NT2/D1 (cell line): ENCODE measurements at places on chromosomes 12 and 14.

- DNase-seq: no peak
Measured at GRCh38 chr12:33596061-33596460, 156.4 kb upstream of the SYT10 start.

GRCh38 chr12:7146228-7146627, 16.1 kb downstream of the CLSTN3 start:
- no peak for DNase-seq

- DNase-seq: no peak
Measured at GRCh38 chr14:32010604-32011125, 66.4 kb upstream of the ARHGAP5 start.

DNA sequence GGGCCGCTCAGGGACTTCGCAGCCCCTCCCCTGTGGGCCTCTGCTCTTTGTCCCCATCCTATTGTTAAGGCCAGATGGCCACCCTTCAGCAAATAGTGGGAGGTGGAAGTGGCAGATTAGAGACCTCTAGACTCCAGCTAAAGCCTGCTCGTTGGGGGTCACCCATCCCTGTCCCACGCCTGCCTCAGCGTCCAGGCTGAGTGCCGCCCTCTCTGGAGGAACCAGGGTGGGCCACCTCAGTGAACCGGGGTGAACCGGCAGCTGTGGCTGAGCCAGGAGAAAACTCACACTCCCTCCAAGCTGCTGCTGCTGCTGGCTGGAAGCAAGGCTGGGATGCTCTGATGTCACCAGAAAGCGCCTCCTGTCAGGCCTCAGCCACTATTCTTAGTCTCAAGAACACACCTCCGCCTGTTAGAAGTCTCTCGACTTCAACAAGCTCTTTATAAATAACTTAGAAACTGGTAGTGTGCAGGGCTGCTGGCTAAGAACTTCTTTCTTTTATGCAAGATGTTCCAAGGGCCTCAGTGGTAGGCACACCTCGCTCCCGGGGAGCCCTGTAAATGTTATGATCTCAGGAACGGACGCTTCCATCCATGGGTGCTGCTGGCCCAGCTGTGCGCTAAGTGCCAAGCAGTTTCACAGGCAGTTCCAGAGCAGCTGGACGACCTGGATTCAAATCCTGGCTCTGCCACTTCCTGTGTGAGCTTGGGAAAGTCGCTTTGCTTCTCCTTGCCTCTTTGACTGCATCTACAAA, 19.8 kb upstream of the TESC start:
- peak; percentile 49 for DNase-seq

DNA sequence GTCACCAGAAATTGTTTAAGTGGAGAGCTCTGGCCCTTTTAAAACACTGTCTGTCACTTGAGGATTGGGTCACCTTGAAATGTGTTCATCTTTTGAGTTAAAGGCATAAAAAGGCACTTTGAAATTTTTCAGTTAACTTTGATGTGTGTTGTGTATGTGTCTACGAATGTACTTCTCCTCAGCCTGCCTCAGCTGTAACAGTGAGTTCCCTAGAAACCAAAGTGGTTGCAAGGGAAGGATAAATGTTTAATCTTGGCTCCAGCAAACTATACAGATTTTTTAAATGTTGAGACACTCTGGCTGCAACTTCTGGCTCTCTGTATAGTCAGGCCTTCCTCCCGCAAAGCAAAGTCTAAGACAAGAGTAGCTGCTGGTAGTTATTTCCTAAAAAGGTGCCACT, 8.3 kb downstream of the DERA start:
- no peak for DNase-seq

- no peak for DNase-seq
Measured at GRCh38 chr12:11660624-11661023, 11.2 kb downstream of the ETV6 start.

DNA sequence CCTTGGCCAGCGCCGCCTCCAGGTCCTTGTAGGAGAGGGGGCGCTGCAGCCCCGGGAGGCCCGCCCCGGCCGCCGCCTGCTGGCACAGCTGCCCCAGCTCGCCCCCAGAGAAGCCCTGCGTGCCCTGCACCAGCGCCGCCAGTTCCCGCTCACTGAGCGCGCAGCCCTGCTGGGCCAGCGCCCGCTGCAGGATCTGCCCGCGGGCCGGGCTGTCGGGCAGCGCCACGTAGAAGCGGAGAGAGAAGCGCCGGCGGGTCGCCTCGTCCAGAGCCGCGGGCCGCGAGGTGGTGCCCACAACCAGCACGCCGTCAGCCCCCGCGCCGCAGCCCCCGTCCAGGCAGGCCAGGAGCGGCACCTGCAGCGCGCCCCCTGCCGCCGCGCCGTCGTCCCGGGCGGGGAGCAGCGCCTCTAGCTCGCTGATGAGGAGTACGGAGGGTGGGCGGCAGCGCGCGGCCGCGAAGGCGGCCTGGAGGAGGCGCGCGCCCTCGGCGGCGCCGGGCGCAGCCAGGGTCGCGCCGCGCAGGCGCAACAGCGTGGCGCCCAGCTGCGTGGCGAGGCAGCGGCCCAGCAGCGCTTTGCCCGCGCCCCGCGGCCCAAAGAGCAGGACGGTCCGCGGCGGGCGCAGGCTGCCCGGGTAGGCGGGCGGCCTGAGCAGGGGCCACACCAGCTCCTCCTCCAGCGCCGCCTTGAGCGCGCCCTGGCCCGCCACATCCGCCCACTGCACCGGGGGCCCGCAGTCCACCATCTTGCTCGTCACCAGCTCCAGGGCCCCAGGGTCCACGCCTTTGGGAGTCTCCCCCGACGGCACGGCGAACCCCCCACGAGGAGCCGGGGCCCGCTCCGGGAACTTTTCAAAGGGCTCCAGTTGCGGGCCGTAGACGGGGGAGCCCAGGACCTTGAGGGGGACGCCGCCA, 27.7 kb downstream of the FIGNL2 start:
- peak; percentile 61 for DNase-seq

- no peak for DNase-seq
Measured at GRCh38 chr14:103544388-103545218, 15.6 kb downstream of the TRMT61A start.
